ENCODE measurements at places on chromosomes 5 and 9.

DNA sequence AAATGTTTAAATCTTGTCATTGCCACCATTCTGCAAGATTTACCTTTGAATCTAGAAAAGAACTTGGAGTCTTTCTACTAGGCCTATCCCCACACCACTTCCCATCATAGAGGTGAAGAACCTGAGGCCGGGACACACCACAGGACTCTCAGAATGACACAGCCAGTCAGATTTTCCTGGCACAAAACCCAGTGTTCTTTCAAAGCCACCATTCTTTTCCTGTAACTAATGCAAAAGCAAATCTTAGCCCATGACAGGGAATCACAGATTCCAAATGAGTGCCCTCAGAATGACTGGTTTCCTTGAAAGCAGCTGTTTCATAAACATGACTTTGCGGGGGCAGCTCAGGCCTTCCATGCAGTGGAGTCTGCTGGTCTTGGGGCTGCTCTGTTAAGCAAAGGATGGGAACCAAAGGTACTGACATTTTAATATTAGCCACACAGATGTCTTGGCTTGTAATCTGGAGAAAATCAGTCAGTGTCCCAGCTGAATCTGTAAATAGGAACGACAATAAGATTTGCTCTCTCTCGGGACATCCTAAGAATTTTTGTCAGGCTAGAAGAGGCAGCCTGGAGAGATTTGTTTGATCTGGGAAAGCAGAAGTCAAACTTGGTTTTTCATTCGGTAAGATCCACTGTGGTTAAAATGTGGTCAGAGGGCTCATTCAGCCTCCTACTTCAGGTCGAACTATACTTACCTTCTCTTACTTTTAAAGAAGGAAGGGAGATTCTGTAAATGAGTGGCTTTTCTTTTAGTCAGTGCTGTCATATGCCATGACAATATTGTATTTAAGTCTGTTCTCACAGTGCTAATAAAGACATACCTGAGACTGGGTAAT, 115.1 kb downstream of the PALM2AKAP2 start:
- DNase-seq, result no peak

- DNase-seq, result no peak
Measured at GRCh38 chr5:170606941-170607340, 103.1 kb downstream of the KCNIP1 start.

DNA sequence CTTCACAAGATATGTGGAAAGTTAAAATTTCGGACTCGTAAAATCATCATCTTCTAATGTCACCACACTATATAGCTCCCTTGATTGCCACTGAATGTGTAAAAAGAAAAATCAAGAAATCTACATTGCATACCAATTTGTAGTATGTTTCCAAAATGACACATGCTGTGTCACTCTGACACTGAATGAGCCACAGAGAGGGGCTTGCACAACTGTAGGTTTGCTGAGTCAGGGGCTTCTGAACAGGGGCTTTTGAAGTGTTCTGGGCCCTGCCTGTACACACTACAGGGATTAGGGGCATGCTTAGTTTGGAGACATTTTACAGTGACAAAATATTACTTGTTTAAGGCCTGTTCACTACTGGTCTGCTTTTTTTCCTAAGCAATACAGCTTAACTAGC, 234.4 kb upstream of the GRAMD2B start:
- DNase-seq, result no peak

DNA sequence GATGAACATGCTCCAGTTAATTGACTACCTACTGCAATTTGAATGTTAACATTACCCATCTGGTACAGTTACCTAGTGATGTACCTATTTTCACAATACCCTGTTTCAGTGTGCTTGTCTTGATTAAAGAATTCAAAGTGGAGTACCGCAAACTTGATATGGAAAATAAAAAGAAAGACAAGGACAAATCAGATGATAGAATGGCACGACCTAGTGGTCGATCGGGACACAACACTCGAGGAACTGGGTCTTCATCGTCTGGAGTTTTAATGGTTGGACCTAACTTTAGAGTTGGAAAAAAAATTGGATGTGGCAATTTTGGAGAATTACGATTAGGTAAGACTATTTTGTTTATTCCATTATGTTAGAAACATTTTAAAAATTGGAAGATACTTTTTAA, 33.5 kb downstream of the CSNK1G3 start:
- DNase-seq, result no peak

GRCh38 chr5:58106754-58107410, 353.0 kb downstream of the PLK2 start:
- no peak for DNase-seq

GRCh38 chr5:124383693-124384092, 362.7 kb downstream of the ZNF608 start:
- no peak for DNase-seq

GRCh38 chr5:96432216-96433065, 607 bp downstream of the PCSK1 start:
- DNase-seq, result peak; percentile 80

DNA sequence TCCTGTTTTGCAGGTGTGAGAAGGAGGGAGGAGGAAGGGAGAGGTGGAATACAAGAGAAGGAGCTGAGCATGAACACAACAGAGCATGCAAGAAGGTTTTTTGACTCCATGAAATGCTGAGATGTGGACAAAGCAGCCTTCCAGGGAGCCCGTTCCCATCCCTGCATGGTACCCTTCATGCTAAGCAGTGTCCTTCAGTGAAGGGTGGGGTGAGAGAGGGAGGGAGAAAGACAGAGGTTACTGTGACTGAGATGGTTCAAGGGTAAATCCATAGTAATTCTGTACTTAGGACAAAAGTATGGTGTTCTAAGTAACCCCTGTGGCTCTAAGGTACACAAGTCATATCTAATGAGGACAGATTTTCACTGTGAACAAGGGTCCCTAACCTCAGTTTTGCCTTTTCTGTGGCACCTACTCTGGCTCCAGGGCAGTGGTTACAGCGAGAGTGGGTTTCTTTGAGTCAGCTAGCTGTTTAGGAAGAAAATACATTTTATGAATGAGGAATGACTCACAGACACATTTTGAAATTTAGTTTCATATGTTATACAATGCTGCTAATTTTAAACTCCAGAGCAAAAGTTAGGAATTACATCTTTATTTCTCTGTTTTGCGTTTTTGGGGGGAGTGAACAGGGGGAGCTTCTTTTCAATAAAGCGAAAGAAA, 184.9 kb upstream of the SLC12A2 start:
- DNase-seq, result no peak

DNA sequence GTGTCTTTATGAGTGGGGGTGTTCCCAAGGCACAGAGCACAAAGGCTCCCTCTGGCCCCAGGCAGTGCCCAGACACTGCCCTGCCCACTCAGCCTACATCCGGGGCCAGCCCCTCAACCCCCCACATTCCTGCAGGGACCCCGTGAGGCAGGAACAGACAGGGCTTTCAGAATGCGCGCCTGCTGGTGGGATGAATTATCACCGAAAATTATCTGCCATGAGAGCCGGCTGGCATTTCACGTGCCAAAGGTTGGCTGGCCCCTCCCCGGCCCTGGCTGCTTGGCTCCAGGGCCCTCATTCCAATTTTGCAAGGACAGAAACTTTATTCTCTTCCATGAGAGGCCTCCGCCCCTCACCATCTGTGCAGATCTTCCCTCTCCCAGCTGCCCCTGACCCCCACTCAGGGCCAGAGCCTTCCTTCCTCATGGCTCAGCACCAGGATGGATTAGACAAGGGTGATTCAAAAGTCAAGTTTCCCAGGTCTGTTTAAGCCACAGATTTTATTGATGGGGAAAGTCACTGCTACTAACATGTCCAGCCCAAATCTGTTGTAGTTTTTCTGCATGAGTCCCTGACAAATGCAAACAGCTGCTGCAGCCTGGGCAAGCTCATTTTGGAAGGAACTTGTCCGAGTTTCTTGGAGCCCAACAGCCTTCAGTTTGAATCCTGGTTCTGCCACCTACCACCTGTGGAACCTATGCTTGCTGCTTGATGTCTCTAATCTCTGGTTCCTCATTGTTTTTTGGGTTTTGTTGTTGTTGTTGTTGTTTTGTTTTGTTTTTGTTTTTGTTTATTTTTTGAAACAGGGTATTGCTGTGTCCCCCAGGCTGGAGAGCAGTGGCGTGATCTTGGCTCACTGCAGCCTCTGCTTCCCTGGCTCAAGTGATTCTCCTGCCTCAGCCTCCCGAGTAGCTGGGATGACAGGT, 32.3 kb upstream of the WDR38 start:
- DNase-seq, result no peak

- DNase-seq, result no peak
Measured at GRCh38 chr5:52375969-52376368, 411.7 kb upstream of the ITGA1 start.

- DNase-seq, result no peak
Measured at GRCh38 chr9:96874201-96874785, 20.0 kb upstream of the ZNF782 start.

DNA sequence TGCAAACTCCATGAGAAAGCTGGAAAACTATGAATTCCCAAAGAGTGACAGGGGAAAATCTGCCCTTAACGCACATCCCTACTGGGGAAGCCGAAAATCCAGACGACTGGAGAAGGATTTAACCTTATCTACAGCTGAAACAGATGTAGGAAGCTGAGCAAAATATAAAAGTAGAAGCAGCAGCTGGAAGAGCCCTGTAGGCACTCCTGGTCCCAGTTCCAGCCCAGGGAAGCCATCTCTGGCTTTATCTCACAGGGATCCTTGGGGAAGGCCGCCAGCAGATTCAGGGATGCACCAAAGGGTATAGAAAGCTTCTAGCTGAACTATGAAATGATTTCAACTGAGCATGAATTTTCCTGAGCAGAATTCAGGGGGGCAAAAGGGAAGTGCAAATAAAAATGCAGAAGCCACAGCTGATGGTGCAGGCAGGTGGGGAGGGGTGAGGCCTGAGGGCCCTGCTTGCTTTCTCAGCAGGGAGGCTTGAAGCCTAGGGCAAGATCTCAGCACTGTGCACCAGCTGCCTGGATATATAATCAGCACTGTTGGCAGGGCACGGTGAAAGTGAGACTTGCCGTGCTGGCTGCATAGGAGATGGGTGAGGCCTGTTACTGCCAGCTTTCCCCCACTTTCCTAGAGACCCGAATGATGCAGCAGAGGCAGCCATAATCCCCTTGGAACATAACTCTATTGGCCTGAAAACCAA, 2019.5 kb upstream of the NUDT12 start:
- peak; percentile 86 for DNase-seq

DNA sequence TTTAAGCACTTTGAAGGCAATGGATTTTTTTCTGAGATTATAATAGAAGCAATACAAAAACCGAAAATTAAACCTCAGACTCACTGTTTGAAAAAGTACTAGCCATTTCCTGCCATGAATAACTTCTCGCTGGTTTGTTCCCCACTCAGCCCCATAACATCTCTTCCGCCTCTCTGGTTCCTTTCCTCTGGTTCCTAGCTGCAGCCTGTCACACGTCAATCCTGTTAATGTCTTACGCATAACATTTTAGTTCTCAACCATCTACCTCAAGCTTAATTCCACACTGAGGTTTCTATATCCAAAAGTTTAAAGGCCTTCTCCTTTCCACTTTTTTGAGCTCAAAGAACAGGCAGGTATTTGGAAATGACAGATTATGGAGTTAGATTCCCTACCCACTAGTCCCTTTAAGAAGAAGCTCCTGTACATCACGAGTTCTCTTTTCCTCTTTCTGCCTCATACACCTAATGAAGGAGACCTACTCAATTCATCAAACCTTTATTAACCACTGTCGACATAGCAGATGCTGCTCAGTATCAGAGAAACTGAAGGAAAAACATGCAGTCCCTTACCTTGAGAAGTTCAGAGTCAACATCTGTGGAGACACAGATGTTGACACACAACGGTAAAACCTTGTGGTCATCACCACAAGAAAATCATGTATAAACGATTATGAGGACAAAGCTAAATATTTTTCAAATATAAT, 243.0 kb upstream of the PTGER4 start:
- no peak for DNase-seq

DNA sequence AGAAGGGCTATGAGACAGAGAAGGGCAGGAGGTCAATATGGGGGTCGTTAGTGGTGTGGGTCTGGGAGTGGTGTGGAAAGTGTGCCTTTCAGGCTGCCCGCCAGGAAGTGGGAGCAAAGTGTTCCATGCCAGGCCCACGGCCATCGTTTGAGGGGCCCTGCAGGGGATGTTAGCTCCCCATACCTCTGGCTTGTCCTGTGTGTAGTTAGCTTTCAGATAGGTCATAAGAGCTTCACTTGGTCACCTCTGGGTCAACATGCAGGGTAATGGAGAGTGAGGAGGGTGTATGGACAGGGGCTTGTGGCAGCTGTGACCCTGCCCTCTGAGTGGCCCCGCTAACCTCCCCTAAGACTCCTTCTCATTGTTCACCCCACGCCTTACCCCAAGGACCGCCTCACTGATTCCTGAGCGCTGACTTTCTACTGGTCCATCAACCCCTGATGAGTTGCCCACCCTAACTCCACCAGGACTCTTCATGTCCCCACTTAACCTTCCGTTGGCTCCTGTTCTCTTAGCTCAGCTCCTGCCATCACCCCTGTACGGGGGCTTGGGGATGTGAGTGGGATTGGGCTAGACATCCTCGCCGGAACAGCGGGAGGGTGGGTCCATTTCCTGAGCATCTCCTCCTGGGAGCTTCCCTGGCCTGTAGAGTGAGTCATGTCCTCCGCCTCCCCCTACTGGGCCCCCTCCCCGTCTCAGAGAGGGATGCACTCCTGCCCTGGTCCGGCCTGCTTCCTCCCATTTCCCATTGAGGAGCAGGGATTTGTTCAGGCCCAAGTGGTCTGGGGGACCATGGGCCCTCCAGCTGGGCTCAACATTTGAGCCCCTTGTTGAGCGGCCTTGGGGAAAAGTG, 125.7 kb downstream of the FGF18 start:
- no peak for DNase-seq

- DNase-seq, result no peak
Measured at GRCh38 chr5:169832304-169832703, 148.0 kb downstream of the INSYN2B start.

DNA sequence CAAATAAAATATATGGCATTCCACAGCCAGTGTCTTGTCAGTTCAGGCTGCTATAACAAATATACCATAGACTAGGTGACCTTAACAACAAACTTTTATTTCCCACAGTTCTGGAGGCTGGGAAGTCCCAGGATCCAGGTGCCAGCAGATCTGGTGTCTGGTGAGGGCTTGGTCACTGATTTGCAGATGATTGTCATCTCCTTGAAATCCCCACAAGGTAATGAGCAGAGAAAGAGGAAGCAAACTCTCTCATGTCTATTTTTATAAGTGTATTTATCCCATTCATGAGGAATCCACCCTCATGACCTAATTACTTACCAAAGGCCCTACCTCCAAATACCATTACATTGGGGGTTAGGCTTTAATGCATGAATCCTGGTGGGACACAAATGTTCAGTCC, 663.2 kb downstream of the TLR4 start:
- DNase-seq, result no peak

- DNase-seq, result no peak
Measured at GRCh38 chr9:17614250-17614649, 35.4 kb downstream of the SH3GL2 start.

DNA sequence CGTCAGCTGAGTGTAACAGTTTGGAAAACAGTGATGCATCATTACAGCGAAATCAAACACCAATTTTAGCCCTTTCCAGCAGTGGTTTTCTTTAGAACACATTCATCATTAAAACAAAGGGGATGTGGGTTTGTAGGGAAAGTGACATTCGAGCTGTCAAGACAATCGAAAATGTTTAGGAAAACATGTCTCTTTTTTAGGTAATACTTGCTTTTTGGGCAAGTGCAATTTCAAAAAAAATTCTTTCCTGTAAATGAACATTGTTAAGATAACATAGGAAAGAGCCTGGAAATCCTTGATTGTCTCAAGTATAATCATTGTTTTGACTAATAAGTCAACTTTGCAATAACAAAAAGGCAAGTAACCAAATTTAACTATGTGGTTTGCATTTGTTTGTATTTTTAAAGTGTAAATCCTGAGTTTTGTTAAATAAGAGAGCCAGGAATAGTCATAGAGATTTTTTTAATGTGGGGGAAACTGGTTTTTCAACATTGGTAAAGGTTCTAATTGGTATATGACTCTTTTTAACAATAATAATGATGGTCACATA, 182.5 kb downstream of the TTLL11 start:
- DNase-seq, result no peak

- DNase-seq, result no peak
Measured at GRCh38 chr5:40906351-40906751, 2.9 kb upstream of the C7 start.

Measured in NCI-H345 (cell line).